Activated CD4-positive, alpha-beta T cell treated with anti-CD3 and anti-CD28 coated beads for 48 hours (primary cell): ENCODE measurements at places on chromosomes 7 and 10.
A peak's percentile ranks its signal among the peaks of the same experiment; 100 is the strongest.

DNA sequence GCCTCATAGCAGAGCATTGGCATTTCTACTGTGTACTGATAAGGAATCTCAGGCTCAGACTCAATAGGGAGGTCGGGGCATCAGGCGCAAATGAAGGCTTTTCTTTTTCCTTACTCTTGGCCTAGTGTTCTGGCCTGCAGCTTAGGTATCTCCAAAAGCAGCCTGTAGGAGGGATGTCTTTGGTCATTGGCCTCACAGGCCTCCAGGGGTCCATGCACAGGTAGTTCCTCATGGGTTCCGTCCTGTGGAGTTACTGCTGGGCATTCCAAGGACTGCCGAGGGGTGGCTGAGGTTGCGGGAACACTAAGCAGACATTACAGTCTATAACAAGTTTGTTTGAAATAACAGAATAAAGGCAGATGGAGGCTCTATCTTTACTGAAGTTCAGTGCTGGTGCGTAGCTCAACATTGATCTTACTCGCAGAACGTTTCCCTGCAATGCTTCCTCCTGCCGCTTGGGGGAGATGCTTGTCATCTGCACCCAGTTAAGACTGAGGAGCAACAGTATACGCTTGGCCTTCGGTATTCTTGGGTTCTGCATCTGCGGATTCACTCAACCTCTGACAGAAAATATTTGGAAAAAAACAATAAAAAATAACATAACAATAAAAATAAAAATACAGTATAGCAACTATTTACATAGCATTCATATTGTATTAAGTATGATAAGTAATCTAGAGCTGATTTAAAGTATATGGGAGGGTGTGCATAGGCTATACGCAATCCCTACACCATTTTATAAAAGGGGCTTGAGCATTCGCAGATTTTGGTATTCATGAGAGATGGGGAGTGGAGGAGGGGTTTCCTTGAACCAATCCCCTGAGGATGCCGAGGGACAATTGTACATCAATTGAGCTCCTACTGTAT is 58.9 kb downstream of the SH2D4B start:
- DNase-seq: peak; percentile 49

GRCh38 chr10:63267414-63268148 is 134.5 kb downstream of the NRBF2 start:
- DNase-seq: no peak

- peak; percentile 58 for DNase-seq
These were observed 9.6 kb upstream of the EIF3A start for GRCh38 chr10:119090026-119090795.

DNA sequence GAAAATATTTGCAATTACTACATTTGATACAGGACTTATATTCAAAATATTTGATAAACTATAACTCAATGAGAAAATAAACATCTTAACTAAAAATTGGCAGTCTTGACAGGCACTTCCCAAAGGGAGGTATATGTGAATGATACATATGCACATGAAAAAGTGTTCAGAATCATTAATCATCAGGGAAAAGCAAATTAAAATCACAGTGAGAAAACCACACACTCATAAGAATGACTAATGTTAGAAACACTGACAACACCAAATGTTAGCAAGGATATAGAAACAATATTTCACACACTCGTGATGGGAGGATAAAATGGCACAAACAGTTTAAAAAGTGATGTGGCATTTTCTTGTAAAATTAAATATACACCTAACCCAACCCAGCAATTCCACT is 4.1 kb upstream of the VPS26A start:
- no peak for DNase-seq

DNA sequence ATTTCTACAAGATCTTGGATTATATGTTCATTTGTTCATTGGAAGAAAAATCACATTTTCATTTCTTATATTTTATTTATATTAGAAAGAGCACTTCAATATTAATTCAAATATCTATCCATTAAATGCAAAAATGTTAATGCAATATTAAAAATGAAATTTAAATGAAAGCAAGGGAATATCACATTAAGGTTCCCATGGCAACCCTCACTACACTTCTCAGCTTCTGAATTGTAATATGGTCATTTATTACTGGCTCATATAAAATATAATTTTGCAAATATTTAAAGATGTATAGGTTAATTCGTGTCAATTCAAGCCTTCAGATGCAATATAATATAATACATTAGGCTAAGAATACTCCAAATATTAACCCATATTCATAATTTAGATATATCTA is 38.8 kb downstream of the XRCC2 start:
- DNase-seq: no peak

DNA sequence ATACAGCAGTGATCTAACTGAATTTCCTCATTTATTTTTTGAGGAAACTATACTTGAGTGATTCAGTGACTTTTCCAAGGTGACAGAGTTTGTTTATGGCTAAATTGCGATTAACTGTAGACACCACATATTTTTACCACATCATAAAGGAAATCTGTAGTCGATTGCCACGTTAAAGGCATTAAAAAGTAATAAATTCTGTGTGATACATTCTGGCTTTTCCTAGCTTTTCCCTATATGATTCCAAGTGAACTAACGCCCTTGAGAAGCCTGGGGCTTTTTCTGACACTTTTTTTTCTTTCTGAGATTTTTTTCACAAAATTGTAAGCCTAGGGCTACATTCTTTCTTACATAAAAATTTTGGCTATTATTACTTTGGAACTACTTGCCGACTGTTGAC is 266.9 kb downstream of the BICC1 start:
- DNase-seq: no peak

DNA sequence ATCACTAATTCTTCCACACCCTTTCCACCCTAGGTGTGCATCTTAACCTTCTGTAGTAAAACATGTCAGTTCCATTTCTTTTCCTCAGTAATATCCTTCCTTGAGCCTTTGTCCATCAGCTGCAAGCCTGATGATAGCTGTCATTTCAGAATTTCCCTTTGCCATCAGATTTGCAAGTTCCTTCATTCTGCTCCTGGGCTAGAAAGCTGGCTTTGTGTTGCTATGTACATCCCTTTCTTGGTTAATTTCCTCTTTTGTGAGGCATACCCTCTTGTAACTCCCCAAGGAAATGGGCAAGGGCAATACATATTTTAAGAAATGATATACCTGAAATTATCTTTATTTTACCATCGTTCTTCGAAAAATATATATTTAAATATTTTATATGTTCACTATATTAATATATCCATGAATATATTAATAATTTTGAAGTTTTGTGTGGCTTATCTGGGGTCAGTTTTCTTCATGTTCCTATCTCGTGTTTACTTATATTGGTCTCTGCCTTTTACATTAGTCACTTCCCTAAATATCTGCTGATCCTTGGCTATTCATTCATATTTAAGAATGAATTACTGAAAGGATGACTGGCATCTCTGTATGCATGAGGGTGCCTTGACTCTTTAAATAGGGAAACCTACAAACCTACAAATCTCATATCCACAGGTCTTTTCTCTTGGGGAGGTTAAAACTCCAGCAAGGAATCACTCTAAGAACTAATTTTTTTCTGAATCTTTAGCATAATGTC is 143.8 kb downstream of the ZNF22 start:
- DNase-seq: no peak

DNA sequence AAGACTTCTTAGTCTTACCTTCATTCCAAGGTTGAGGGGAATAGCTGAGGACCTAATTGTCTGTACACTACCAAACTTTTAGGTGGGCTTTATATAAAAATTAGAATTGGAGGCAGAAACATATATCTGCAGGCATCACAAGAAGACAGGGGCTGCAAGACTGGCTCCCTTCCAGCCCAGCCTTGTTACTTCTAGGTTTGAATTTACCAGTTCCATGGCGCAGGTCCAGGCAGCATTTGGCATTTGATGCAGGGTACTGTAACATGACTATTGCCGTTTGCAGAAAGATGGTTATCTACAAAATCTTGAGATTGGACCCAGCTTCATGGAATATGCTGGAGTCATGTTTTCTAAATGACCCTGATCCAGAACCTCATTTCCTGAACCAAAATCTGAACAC is 105.4 kb upstream of the RHOBTB1 start:
- no peak for DNase-seq

DNA sequence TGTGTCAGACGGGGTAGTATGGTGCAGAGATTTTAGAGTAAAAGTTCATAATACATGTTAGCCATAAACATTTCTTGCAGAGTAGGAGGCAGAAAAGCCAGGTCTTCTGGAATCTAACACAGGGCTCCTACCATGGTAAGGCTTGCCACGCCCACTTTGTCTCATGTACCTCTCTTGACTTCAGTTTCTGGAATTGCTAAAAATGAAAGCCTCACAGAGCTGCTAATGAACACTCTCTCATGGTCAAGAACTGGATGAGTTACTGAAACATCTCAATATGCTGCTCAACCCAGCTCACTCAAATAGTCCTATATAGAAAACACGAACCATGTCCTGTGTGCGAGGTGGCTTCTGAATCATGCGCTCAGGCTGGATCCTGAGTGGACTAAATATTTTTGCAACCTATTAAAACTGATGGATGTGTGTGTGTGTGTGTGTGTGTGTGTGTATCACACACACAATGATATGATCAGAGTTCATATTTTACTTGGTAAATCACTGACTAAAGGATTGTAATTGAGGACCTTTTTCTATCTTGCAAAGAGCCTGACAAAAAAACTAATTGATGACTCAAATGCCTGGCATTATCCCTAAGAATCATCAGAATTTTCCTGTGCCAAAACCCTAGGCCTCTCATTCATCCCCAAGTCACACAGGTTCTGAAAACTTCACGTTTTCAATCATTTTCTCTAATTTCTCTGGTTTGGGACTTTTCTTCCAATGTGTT is 1306.6 kb downstream of the XPNPEP1 start:
- DNase-seq: no peak

- DNase-seq: no peak
These were observed 184.7 kb upstream of the FZD1 start for GRCh38 chr7:91079487-91079886.

- DNase-seq: no peak
These were observed 447.0 kb downstream of the GRID1 start for GRCh38 chr10:85919491-85920021.

GRCh38 chr7:103106005-103106702 is 31.2 kb downstream of the ARMC10 start:
- DNase-seq: no peak

DNA sequence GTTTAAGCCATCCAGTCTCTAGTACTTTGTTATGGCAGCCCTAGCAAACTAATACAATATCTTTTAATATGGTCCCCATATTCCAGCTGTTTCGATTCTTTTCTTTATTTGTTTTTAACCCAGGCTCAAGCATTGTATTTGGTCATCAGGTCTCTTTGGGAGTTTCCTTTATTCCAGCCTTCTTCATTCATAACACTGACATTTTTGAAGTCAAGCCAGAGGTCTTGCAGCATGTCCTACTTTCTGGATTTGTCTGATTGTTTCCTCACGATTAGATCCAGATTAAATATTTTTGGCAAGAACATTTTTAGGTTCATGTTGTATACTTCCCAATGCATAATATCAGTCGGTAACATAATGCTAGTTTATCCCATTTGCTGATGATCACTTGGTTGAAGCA is 11.8 kb downstream of the SLC25A13 start:
- DNase-seq: no peak

GRCh38 chr10:27664461-27664860 is 81.2 kb downstream of the MKX start:
- DNase-seq: no peak

DNA sequence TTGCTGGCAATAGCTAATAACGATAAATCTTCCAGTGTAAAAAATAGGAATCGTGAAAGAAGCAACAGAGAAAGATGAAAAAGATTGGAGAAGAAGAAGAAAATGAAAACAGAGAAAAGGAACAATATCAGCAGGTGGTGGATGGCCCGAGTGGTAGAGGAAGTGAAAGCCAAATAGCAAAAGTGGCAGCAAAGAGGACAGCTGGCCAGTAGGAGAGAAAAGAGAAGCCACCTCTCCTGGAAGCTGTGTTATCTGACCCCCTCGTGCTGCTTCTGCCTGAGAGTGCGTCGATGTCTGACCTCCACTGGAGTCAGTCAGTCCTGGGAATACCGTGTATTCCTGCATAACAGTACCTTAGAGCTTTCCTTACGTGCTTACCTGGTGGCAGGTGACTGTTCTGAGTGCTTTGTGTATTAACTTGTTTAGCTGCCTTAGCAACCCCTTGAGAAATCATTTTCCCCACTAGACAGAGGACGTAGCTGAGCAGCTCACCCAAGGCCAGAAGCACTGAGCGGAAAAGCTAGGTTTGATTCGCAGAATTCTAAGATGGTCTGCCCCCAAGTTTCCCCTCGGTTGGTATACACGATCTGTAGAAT is 88.3 kb downstream of the CHN2 start:
- no peak for DNase-seq

DNA sequence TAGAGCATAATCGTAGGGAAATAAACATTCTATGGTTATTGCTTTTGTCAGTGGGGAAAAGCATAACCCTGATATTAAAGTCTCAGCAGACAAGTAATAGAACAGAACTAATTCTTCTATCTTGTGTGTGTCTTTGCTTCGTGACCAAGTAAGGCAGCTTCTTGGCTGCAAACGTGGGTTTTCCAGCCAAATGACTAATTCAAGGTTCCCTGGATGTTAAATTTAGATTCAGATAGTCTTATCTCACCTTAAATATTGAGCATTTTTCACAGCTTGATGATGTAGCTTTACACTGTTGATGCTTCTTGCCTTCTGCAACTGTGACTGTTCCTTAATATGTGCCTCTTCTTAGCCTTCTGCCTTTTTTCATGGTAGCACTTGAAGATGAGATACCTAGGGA is 113.0 kb downstream of the EXOC4 start:
- no peak for DNase-seq

GRCh38 chr10:97876402-97876801 is 26.8 kb downstream of the GOLGA7B start:
- no peak for DNase-seq

GRCh38 chr7:155477476-155477875 is 19.5 kb downstream of the EN2 start:
- no peak for DNase-seq

GRCh38 chr10:31958856-31959255 is 30.2 kb upstream of the ARHGAP12 start:
- DNase-seq: no peak

GRCh38 chr10:99460070-99460469 is 29.6 kb upstream of the GOT1 start:
- no peak for DNase-seq

DNA sequence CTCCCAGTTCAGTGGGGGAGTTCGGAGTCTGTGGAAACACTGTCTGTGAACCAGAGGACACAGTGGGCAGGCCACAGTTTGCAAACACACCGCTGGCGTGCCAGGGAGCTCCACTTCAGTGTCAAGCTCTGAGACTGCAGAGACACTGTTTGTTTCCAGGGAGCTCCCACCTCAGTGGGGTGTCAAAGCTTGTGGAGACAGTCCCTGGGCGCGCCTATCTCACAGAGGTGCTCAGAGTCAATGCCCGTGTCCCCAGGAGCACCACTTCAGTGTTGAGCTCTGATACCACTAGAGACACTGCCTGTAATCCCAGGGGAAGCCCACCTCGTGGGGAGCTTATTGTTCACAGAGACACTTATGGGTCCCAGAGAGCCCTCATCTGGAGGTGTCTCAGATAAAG is 4.3 kb downstream of the MYO1G start:
- no peak for DNase-seq
